ENCODE measurements at places on chromosomes 4 and X.

DNA sequence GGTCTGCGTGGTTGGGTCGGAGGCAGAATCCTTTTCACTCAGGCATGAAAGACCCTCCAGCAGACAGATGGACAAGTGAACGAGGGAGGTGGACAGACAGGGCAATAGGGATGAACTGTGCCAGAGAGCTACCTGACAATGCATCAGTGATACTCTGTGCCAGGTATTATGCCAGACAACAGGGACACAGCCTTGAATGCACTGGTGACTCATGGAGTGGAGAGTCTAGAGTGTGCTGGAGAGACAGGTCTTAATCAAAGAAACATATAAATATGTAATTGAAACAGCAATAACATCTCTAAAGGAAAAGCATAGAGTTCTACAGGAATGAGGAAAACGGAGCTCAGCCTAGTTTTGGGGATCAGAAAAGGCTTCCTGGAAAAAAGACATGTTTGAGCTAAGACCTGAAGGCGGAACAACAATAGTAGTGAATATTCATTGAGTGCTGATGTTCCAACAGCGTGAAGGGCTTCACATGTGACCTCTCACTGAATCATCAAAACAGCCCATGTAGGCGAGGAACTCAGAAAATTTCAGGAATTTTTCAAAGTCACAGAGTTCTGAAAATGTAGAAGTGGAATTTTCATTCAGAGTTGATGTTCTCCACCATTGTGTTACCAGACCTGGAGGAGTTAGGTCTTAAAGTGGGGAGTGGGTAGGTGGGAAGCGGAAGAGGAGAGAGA is 20.0 kb upstream of the FGFBP2 start:
- DNase-seq: peak; percentile 21

- no peak for DNase-seq
Observed at GRCh38 chr4:40334591-40335524, at the start of gene CHRNA9. Gene CHRNA9, plus strand, starts transcription at chr4:40335333. Its CDS starts 135 bp downstream, at chr4:40335468.

DNA sequence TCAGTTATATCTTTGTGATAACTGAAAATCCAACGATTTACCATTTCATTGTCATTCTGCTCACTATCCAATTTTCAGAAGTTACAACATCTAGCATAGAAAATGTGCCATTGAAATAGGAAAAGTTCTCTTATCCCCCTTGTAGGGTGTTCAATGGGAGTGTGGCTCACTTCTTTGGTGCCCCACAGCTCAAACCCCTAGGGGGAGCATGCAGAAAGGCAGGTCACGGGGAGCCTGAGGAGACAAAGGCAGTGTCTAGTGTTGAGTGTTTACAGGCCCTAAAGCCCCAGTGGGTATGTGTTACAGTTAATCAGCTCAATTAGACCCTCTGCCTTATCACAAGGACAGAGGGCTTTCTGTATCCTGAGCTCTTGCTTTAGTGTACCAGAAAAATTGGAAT is 243.4 kb upstream of the GRID2 start:
- DNase-seq: no peak

DNA sequence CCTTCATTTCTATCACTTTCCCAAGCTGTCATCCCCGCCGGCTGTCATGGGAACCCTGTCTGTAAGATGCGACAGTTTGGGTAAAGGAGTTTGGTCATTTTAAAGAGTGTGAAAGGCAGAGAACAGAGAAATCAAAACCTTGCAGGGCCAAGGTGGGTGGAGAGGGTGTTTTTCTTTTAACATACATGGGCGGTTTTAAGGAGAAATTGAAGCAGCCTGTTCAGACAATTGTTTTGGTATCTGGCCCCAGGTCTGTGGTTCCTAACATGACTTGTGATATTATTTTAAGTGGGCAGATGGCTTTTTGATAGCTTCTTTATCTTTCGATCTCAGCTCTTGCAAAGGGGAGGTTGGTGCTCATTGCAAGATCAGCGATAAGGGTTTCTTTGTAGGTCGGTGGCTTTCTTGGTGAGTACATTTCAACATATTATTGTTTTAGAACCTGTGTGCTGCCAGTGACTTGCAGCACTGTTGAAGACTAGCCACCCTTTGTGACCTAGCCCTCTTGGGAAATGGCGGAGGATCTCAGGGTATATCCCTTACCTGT is 3.7 kb downstream of the PPP1R3F start:
- no peak for DNase-seq

- DNase-seq: no peak
Observed at GRCh38 chr4:128670513-128670912, 139.0 kb upstream of the JADE1 start.

DNA sequence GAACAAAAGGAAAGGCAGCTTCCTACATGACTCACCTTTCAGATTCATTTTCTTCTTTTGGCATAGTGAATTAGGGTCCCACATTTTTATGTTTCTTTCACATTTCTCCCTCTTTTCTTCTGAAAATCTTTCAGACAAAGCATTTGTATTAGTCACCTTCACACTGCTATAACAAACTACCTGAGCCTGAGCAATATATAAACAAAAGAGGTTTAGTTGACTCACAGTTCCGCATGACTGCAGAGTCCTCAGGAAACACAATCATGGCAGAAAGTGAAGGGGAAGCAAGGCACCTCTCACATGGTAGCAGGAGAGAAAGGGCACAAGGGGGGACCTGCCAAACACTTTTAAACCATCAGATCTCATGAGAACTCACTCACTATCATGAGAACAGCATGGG is 36.9 kb downstream of the MAGEA9 start:
- no peak for DNase-seq

DNA sequence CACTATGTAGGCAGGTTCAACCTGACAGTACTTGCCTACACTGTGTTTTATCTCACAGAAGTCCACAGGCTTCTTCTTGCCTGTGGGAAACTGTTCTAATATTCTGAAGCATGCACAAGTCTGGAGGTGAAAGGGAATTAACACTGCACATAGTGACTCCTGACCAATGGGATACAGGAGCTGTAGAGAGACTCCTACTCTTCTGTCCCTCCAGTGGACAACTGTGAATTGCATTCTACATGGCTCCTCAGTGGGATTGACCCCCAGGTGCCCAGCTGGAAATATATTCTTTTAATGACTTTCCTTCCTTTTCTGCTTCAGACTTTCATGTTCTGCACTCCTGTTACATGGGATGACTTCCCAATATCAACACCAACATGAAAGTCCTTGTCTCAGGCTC is 8.2 kb upstream of the YIPF6 start:
- peak; percentile 41 for DNase-seq

DNA sequence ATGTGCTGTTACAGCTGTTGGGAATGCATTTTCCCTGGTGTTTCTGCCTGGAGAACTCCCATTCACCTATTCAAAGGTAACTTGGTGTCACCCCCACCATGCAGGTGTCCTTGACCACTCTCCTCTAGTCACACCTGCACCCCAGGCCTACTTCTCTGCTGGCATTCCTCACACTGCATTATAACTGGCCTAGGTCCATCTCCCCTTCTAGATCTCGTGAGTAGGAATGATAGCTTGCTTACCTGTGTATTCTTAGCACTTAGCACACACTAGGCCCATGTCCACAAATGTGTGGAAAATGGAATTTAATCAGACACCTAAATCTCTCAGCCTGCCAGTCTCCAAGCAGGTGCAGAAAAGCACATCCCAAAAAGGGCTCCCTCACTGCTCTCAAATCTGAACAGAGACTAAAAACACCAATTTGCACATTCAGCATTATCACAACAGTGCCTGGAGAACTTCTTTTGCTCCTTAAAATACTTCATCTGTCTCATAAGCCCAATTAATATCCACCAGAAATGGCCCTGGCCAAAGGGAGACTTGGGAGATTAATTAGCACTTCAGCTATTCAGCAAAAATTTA is 18.3 kb downstream of the SCD5 start:
- no peak for DNase-seq

GRCh38 chr4:152224223-152224622 is 311.7 kb downstream of the FBXW7 start:
- no peak for DNase-seq

DNA sequence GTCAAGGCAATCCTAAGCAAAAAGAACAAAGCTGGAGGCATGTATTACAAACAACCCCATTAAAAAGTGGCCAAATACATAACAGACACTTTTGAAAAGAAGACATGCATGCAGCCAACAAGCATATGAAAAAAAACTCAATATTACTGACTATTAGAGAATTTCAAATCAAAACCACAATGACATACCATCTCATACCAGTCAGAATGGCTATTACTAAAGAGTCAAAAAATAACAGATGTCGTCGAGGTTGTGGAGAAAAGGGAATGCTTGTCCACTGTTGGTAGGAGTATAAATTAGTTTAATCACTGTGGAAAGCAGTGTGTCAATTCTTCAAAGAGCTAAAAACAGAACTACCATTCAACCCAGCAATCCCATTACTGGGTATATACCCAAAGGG is 604.6 kb upstream of the GRIA3 start:
- DNase-seq: peak; percentile 84

GRCh38 chrX:111262086-111262485 is 8.2 kb downstream of the CAPN6 start:
- DNase-seq: peak; percentile 0

GRCh38 chr4:152211936-152212653 is 323.8 kb downstream of the FBXW7 start:
- no peak for DNase-seq

DNA sequence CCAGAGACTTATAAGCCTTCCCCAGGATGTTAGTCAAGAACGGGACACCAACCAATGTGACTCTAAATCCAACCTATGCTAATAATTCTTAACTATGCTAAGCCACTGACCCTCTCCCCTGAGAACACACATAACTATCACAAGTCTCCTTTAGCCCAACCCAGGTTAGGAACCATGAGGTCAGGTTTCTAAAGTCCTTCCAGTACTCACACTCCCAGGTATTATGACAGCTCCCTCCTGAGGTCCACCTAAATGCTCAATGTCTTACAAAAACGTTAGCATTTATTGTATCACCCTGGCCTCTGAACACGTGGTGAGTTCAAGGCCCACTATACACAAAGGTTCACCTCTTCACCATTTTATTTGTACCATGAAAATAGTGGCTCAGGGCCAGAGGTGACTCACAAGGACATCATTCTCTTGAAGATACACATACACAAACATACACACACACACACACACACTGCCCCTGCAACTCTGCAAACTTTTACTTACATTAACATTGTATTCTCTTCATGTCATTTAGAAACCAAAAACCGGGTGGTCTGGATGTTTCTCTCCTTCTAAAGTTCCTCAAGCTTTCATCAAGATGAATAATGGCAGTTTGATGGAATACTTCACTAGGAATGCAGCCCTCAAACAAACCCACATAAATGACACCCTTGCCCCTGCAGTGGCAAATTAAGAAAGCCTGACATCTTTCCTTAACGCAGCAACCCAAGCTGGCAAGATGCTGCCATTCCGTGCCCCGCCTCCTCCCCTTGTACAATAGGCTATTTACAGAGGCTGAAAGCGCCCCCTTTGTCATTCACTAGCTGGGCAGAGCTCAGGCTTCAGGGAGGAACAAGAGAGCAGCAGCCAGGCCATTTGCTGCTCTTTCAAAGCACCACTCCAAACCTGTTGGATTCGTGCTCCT is 17.7 kb downstream of the ACSL1 start:
- DNase-seq: peak; percentile 53

DNA sequence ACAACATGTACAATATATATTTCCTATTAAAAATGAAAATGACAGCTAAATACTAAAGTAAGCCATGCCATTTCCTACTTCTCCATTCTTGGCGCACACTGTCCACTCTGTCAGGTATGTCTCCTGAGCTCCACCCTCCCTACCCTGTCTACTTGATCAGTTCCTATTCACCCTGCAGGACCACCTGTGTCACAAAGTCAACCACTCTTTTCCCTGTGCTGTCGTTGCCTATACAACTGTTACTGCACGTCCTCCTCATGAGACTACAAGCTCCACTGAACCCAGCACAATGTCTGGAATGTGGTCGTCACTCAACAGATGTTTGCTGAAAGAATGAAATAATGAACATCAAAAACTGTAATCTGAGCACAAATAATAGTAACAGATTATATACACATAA is 54.9 kb downstream of the SLC9A7 start:
- DNase-seq: no peak

DNA sequence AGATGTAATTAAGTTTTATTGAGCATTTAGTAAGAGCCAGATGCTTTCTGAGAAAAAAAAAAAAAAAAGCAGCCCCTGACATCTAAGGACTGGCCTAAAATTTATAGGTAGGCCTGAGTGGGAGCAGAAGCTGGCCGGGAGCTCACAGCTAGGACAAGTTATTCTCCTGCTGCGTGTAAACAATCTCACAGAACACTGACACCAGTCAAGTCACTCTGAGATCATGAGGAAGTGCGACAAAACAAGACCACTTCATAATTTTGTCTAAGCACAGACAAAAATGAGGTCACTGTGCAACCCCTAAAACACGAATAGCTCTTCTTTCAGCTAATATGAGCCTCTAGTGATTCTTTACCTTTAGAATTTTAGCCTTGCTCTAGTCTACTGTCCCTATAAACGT is 15.3 kb upstream of the NSUN7 start:
- DNase-seq: no peak

DNA sequence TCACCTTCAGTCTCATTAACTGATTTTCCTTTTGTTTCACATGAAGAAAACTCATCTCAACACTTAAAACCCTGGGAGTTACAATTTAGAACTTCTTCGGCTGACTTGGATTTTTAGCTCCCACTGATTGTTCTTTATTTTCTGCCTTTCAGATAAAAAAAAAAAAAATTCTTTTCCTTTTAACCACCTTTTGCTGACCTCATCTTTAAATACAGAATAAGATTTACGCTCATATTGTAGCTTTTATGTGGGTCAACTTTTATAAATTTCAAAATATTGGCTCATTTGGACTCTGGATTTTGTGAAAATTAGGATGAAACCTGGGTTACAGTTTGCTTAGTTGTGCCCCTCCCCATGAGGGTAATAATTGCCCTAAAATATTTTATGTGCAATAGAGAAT is 659.3 kb downstream of the ZNF674 start:
- no peak for DNase-seq

GRCh38 chr4:158250321-158250720 is 40.0 kb downstream of the TMEM144 start:
- no peak for DNase-seq

- no peak for DNase-seq
Observed at GRCh38 chr4:95980877-95981360, 141.0 kb downstream of the PDHA2 start.

- DNase-seq: peak; percentile 95
Observed at GRCh38 chr4:19689511-19689910, 562.2 kb upstream of the SLIT2 start.

- no peak for DNase-seq
Observed at GRCh38 chrX:340641-341423, 22.2 kb upstream of the GTPBP6 start.

- DNase-seq: no peak
Observed at GRCh38 chr4:139658185-139658584, 7.4 kb upstream of the MGST2 start.

DNA sequence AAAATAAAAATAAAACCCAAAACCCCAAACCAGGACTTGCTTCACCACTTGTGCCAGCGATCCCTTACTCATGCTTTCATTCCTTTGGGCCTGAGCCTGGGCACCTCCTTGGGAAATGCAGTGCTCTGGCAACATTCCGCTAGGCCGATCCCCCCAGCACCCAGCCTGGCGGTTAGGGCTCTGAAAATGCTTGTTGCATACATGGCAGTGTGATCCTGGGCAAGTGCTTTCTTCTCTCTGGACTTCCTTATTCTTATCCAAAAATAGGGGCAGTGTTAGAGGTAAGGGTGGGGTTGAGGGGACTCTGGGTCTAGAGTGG is 4.6 kb downstream of the ZNF185 start:
- DNase-seq: no peak

Measured in EH (cell line).